ENCODE measurements at places on chromosomes 13 and 19. TPM values are rescaled to one million over a fixed set of nuclear protein-coding genes. Genes with fewer than 3 reads are reported as not detected.

DNA sequence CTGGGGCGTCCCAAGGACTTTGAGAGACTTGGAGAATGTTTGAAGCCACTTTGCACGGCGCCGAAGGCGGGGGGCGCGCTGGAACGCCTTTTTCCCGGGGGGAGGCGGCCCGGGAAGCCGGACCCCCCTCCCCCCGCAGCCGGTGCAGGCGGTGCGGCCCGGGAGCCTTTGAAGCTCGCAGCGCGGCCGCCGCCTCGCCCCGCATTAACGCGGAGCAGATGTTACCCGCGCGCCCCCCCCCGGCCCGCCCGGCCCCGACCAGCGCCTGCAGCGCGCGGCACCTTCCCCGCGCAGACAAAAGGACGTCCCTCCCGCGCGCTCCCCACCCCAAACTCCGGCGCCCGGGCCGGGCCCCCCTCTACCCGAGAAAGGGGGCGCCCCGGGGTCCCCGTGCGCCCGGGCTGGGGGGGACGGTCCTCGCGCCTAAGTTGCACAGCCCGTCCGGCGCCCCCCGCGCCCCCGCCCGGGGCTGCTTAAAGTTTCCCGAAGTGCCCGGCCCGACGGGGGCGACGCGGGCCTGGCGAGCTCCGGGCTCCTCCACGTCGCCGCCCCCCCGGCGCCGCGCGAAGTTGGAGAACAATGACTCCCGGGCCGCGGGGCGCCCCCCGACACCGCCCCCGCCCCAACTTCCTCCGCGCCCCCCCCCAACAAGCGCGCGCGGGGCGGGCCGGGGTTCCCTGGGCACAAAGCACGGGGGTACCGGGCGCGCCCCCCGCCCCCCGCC lies 685 bp downstream of the TCF3 start:
- no peak for DNase-seq

GRCh38 chr19:6648141-6648715 lies 21.7 kb downstream of the TNFSF14 start:
- no peak for DNase-seq

- no peak for DNase-seq
Measured at GRCh38 chr19:33578697-33579096, 43.1 kb upstream of the CHST8 start.

GRCh38 chr19:29841559-29842367 lies 30.0 kb downstream of the CCNE1 start:
- DNase-seq, result no peak

Gene AP1M2
- 1.8 TPM for total RNA-seq

Gene ZNF568
- 5.6 TPM for total RNA-seq

- DNase-seq, result no peak
Measured at GRCh38 chr13:79448413-79448812, 32.5 kb upstream of the NDFIP2 start.

DNA sequence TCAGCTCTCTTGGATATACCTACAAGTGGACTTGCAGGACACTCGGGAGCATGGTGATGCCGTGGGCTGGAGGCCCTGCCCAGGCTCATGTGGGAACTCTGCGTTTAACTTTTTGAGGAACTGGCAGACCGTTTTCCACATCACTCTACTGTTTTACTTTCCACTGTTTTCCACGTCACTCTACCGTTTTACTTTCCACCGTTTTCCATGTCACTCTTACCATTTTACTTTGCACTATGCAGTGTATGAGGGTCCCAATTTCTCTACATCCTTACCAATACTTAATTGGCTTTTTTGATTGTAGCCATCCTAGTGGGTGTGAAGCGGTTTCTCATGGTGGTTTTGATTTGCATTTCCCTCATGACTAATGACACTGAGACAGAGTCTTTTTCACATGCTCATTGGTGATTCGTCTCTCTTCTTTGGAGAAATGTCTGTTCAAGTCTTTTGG lies 40.5 kb downstream of the GATAD2A start:
- no peak for DNase-seq

DNA sequence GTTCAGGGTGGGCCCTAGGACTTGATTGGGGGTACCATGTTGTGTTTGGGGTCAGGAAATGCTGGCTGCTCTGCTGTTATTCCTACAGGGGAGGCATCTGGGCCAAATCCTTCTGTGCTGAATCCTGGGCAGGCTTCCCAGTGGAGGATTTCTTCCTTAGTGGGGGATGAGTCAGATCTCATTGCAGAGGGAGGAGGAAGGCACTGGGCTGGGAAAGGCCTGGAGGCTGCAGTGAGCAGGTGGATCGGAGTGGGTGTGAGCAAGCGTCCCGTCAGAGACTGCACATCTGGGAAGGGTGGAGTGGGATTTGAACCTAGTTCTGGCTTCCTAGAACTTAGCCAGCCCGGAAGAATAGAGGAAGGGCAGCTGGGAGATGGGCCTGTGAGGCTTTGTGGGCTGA lies 11.5 kb downstream of the CCDC124 start:
- DNase-seq, result no peak

Gene MCEMP1
- total RNA-seq, result 2.2 TPM

Gene KLK12
- total RNA-seq, result not detected

DNA sequence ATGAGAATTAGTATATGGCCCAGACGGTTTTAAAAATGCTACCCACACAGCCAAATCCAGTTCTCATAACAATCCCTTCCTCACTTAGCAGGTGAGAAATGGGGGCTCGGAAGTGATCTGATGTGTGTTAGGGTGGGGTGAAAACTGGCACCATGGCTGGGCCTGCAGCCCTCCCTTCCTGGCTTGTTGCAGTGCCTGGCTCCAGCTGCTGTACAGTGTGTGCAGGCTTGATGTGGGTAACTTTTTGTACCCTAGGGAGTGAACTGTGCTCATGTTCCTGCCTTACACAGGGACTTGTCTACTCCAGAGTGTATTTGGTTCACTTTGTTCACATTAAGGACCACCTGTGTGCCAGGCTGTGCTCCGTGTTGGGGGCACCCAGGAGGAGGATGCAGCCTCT lies 177.2 kb downstream of the LMO7 start:
- no peak for DNase-seq

Data from omental fat pad (tissue), 4 donors.